Frontal cortex (tissue), 4 donors: ENCODE measurements at places on chromosomes 11 and 22.

GRCh38 chr22:31329029-31329428 is 17.1 kb downstream of the PATZ1 start:
- DNase-seq, result no peak

- peak; percentile 71 for DNase-seq
These were observed 2.3 kb downstream of the SHANK3 start for GRCh38 chr22:50674606-50675552.

- no peak for DNase-seq
These were observed 5.0 kb upstream of the MTNR1B start for GRCh38 chr11:92964471-92964870.

DNA sequence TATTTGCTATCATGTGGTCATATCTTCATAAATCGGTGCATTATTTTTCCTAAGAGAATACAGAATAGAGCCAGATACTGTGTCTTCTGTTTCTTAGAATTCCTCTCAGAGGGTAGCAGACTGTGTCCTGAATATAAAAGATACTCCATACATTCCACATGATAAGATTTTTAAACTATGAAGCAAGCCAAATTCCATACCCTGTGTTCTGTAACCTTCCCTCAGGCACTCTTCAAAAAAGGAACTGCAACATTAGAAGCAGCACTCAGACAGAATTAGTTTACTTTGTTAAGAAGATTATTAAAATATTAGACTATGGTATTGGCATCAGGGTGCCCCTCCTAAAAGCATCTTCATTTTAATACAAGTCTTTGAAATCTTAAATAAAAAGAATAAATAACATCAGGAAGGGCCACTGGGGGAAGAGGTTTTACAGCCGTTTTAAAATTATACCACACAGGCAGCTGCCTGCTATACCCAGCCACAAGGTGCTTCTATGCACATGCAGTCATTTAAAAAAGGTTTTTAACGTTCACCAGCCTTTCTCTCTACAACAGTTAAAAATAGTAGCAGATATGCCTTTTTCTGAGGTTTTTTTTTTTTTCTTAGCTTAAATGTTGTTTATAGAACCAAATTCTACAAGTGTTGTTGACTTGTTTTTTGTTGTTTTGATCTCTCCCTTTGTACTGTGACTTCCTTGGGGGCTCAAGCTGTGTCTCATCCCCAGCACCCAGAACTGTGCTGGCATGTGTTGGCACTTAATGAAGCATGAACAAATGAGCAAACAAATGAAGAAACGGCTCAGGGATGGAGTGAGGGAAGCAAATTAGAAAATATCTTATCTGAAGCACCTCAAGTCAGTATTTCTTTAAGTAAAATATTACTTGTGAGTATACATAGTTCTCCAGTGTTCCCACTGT is 54.7 kb upstream of the CCDC89 start:
- DNase-seq, result no peak

DNA sequence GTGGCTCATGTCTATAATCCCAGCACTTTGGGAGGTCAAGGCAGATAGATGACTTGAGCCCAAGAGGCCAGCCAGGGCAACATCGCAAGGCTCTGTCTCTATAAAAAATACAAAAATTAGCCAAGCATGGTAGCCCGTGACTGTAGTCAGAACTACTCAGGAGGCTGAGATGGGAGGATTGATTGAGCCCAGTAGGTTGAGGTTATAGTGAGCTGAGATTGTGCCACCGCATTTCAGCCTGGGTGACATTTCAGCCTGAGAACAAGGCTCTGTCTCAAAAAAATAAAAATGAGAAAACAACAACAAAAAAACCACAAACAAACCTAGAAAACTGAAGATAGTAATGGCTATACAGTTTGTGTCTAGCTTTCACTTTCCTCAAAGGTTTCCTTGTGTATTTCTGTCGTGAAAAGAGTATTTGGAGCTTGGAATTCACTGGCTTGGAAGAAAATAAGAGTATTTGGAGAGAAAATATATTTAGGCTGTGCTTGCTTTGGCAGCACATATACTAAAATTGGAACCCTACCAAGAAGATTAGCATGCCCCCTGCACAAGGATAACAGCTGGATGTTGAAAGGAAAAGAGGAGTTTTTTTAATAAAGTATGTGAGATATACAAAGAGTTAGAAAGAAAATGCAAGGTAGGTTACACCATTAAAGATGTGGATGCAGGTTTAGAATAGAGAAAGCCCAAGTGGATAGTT is 3.9 kb upstream of the BIRC3 start:
- no peak for DNase-seq

DNA sequence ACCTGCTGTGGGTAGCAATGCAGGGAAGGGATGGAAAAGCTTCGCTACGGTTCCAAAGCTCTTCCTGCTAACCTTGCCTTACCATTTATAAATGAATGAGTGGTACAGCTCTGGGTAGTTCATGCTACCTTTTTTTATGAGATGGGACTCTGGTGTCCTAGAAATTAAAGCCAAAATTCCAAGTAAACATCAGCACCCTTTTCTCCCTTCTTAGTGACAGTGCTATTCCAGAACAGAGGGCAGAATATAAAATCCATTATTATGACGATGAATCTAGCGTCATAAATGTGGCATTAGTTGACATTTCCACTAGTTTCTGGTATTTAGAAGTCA is 447 bp upstream of the SVIP start:
- no peak for DNase-seq

DNA sequence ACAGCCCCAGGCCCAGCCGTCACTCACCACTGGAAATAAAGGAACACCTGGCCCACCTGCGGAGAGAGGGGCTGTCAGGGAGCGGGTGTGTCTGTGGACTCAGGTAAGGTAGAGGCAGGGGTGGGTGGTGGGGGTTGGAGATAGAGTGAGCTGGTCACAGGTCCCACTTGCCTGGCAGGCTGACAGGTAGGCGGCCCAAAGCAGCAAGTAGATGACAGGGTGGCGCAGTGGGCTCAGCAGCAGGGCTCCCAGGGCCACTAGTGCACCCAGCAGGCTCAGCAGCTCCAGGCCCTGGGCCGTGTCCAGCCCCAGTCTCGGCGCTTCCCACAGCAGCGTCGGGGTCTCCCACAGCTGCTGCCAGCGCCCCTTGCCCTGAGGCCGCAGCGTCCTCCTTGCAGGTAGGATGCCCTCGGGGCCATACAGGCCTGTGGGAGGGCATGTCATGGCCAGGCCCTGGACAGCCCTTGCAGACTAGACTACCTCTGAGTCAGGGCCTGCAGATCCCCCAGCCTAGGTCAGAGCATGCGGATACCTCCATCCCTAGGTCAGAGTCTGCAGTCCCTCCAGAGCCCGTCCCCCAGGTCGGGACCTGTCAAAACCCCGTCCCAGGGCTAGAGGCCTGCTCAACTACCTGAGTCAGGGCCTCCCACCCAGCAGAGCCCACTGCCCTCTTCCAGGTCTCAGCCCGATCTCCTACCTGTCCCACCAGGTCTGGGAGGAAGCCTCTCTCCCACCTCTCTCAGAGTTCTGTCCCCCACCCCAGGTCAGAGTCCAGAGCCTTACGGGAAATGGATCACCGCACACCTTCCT is 686 bp downstream of the LMF2 start:
- DNase-seq, result no peak

GRCh38 chr11:69947059-69947792 is 128.0 kb upstream of the FGF3 start:
- DNase-seq, result no peak

- DNase-seq, result no peak
These were observed 288.3 kb downstream of the TENM4 start for GRCh38 chr11:79152511-79152910.

- DNase-seq, result no peak
These were observed 916.8 kb downstream of the METTL15 start for GRCh38 chr11:29025001-29025400.

DNA sequence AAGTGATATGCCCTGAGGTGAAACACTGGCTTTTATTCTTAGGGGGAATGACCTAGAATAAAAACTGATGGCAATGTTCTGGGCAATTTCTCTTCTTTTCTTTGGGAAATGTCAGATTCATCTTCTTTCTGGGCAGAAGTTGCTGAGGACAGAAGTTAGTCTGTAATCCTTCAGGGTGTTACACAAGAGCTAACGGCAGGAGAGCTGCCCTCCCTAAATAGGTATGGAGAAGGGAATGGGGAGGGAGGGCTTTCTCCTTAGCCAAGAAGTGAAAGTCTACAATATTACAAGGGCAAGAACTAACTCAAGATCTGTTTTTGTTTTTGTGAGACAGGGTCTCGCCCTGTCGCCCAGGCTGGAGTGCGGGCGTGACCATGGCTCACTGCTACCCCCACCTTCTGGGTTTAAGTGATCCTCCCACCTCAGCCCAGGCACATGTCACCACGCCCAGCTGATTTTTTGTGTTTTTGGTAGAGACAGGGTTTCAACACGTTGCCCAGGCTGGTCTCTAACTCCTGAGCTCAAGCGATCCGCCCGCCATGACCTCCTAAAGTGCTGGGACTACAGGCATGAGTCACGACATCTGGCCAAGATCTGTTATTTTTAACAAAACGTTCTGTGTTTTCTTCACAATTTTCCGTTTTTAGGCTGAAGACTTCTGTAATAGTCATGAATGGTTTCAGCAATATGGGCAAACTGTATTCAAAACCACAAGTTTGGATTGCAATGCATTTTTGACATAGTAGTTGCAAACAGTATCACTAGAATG is 7.2 kb downstream of the PIWIL4 start:
- no peak for DNase-seq

GRCh38 chr11:96052921-96053651 is 129.2 kb upstream of the MTMR2 start:
- DNase-seq, result no peak

GRCh38 chr11:115391160-115391559 is 113.1 kb downstream of the CADM1 start:
- no peak for DNase-seq

GRCh38 chr11:17650127-17650911 is 69.1 kb upstream of the MYOD1 start:
- no peak for DNase-seq

- DNase-seq, result no peak
These were observed 20.3 kb downstream of the CLDN5 start for GRCh38 chr22:19503869-19504268.

- no peak for DNase-seq
These were observed 9.9 kb upstream of the CASP12 start for GRCh38 chr11:104908186-104908531.

DNA sequence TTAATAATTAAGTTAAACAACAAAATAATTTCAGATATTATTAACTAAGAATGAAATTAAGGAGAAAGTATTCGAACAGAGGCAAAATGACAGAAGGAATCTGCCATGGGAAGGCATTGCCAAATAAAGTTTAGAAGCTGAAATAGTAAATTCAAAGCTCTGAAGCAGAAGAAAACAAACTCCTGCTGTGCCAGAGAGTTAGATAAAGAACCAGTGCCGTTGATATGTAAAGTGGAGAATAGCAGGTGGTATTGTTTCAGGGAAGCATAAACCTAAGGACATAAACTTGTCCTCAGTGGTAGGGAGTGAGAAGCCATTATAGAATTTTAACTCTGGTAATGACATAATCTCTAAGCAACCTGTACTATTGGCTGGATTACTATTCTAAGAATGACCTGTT is 2.7 kb upstream of the HBG2 start:
- no peak for DNase-seq

DNA sequence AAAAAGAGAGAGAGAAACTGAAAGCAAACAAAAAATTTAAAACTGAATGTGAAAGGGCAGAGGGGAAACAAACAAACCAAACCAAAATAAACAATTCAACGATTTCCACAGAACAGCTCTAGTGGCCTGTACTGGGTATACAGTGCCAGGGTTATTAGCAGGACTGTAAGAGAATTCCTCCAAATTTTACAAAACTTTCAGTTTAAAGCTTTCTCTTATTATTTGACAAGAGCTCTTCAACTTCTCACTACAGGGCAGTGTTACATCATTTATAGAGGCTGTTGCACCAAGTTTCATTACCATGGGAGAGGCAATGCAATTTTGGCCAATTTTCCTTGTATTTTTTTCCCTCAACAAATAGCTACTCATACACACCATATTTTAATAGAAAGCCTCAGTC is 44.3 kb upstream of the CLPB start:
- DNase-seq, result no peak

- DNase-seq, result no peak
These were observed 62.5 kb upstream of the FGF3 start for GRCh38 chr11:69881467-69882269.
